ENCODE measurements at places on chromosomes 5 and 9.

DNA sequence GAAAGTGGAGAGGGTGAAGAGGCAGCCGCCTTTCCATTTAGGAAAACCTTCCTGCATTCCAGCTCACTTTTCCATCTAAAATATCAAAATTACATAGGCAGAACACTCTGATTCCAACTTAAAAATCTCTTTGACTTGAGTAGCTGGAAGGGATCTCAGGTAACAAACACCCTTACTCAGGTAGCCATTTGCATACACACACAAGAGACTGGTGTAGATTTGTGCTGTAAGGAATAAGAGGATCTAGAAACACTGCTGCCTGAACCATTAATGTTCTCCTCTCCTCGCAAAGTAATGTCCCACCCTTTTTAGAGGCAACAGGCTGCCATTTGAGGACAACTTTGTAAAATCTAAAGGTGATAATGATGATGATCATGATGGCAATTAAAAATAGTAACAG, 53.5 kb downstream of the BNC2 start:
- no peak for DNase-seq

GRCh38 chr9:130089141-130089540, 35.4 kb downstream of the GPR107 start:
- no peak for DNase-seq

DNA sequence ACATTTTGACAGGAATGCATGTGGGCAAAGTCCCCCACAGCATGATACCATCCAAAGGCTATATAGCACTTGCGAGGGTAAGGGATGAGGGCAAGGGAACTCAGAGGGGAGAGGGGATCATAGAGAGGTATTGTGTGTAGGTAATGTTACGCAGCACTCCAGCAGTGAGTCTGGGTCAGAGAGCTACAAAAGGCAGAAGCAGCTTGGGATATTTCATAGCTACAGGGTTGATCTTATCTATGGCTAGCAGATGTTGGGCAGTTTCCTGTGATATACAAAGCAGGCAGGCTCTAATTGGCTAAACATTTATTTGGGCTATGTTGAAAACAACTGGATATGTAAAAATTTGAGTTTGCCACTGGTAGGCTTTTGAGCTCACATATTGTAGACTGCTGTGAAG, 17.8 kb upstream of the SLCO4C1 start:
- no peak for DNase-seq

DNA sequence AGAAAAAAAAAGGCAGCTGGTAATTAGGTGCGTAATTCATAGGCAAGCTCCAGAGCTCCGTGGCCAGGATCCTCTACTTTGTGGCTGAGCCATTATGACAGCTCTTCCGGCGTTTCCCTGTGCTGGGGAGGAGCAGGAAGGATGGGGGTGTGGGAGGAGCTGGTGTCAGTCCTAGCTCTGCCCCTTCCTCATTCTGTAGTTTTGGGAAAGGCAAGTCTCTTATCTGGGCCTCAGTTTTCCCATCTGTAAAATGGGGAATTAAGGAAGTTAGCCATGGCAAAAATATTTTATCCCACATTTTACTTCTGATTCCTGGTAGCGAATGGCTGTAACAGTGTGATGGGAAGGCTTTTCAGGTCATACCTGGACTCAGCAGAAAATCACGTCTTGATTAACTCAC, 81.1 kb downstream of the SEC61B start:
- no peak for DNase-seq

GRCh38 chr5:166926138-166926537, 1365.3 kb upstream of the WWC1 start:
- no peak for DNase-seq

GRCh38 chr5:150496098-150496497, 11.8 kb upstream of the NDST1 start:
- no peak for DNase-seq

DNA sequence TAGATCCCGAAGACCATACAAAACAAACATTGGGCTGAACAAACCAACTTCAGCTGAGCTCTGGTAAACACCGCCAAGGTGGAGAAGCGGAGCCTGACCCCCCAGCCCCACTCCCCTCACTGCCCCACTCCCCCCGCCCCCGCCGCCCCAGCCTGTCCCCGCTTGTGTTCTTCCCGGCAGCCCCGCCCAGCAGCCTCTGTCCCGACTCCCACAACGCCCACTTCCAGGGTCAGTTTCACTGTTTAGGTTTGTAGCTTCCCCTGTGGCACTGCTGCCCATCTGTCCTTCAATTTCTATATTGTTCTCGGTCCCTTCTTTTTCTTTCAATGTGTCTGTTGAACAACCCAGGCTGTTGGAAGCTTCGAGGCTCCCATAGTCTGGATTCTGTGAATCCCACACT, 112.0 kb upstream of the CACNA1B start:
- no peak for DNase-seq

DNA sequence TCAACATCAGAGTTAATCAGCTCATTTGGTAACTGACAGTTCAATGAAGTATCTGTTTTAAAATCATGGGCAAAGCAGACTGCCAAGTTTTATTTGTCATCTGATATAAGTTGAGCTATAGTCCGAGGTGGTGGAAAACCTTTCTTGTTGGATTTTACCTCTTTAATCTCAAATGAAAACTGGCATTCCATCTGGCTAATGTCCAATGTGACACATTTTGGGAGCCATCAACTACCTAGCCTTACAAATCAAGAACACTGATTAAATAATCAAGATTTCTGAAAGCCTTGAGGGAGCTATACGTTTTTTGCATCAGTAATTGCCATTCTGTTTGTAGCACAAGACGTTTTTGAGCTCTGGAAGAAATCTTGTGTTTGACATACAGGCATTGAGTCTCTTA, 1380.5 kb upstream of the WWC1 start:
- no peak for DNase-seq

GRCh38 chr5:591746-592145, 20.4 kb upstream of the CEP72 start:
- DNase-seq, result no peak

- peak; percentile 65 for DNase-seq
Measured at GRCh38 chr9:115121181-115121580, 3.2 kb upstream of the TNC start.

GRCh38 chr5:36928947-36929346, 52.4 kb downstream of the NIPBL start:
- peak; percentile 79 for DNase-seq

DNA sequence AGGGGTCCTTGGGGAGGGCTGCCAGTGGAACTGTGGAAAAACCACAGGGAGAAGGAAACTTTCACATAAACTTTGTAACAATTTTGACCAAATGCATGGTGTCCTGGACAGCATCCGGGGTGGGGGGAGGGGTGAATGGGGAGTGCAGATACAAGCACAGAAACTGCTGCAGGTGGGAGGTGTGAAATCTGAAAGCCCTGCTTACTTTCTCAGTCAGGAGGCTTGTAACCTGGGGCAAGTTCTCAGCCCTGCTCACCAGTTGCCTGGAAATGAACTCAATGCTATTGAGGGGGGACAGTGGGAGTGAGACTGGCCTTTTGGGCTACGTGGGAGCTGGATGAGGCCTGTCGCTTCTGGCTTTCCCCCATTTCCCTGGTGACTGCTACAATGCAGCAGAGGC, 694.5 kb upstream of the ZNF608 start:
- no peak for DNase-seq

GRCh38 chr5:170636801-170637477, 133.1 kb downstream of the KCNIP1 start:
- no peak for DNase-seq

- no peak for DNase-seq
Measured at GRCh38 chr9:138046641-138047301, 169.2 kb downstream of the CACNA1B start.

- DNase-seq, result no peak
Measured at GRCh38 chr5:58191443-58191842, 268.4 kb downstream of the PLK2 start.

DNA sequence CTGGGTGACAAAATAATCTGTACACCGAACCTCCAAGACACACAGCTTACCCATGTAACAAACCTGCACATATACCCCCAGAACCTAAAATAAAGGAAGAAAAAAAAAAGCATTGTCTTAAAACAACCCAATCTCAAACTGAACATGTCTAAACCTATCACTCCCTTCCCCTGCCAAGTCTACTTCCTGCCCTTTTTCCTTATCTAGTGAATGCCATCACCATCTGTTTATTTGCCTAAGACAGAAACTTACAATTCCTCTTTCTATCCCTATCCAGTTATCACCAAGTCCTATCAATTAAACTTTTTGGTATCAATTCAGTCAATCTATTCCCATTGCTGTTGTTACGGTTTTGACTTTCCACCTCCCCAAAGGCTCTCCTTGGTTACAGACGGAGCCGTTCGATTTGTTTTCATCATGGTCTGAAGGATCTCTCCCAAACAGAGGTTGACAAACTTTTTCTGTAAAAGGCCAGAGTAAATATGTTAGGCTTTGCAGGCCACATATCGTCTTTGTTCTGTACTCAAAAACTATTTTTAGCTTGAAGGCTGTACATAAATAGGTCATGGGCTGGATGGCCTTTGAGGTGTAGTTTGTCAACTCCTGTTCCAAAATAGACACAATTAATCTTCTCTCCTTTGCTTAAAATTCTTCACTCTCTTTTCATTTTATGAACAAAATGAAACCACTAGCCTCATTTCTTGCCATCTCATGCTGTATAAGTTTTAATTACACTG, 12.1 kb downstream of the NOL8 start:
- peak; percentile 39 for DNase-seq

DNA sequence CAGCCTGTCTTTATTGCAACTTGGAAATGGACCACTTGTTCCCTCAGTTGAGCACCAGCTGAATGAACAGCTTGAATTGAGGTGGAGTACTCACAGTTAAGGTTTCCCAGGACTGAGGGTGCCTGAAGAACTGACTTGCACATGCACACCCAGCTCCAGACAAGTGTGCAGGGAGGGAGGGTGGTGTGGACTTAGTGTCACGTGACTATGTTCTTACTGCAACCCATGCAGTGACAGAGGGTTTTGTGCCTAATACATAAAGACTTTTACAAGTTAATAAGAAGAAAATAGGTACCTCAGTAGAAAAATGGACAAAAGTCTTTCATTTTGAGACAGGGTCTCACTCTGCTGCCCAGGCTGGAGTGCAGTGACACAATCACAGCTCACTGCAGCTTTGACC, 18.0 kb downstream of the BARX1 start:
- DNase-seq, result no peak

DNA sequence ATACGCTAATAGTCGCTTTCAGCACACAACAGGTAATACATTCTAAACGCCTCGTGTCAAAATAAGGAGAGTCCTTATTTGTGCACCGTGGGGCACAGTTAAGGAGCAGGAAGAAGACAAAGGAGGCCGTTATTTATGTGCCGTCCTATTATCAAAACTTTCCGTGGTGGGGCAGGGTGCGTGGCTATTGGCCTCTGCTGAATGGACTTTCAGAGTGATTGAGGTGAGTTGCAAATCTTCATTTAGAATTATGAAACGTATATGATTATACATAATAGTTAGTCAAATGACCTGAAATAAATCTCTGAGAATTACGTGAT, 833 bp downstream of the C5orf24 start:
- peak; percentile 30 for DNase-seq

DNA sequence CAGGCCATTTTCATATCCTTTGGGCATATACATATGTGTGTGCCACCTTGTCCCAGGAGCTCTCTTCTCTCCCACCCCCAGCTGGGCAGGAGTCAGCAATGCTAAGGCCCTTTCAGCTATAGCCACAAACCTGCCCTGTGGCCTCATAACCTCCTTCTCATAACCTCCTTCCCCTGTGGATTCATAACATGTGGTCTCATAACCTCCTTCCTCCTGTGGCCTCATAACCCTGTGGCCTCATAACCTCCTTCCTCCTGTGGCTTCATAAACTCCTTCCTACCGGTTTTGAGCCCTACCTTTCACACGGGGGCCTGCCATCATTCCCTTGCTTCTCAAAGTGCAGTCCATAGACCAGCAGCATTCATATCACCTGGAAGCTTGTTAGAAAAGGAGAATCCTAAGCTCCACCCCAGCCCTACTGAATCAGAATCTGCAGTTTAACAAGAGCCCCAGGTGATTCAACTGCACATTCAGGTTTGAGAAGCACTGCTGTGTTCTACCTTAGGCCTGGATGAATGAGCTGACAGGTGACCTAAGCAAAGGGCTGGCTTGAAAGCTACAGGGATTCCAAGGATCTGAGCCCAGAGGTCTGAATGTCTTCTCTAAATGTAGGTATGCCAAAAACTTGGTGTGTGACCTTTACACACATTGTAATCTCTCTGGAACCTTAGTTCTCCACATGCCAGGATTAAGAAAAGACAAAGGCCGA, 41.9 kb upstream of the PLPP6 start:
- DNase-seq, result no peak

DNA sequence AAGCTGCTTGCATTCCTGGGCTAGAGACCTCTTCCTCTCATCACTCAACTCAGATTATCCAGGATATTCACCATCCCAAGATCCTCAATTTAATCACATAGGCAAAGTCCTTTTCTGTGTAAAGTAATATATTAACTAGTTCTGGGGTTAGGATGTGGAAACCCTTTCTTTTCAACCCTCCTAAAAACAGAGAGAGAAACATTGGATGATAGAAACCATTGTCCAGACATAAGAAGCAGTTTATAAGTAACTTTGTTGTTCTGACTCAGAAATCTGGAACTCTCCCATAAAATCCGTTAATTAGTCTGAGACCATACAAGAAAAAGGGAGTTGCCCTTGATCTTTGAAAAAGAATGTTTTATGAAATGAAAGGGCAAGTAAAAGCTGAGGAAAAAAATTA, 817.1 kb upstream of the CDH9 start:
- peak; percentile 8 for DNase-seq

DNA sequence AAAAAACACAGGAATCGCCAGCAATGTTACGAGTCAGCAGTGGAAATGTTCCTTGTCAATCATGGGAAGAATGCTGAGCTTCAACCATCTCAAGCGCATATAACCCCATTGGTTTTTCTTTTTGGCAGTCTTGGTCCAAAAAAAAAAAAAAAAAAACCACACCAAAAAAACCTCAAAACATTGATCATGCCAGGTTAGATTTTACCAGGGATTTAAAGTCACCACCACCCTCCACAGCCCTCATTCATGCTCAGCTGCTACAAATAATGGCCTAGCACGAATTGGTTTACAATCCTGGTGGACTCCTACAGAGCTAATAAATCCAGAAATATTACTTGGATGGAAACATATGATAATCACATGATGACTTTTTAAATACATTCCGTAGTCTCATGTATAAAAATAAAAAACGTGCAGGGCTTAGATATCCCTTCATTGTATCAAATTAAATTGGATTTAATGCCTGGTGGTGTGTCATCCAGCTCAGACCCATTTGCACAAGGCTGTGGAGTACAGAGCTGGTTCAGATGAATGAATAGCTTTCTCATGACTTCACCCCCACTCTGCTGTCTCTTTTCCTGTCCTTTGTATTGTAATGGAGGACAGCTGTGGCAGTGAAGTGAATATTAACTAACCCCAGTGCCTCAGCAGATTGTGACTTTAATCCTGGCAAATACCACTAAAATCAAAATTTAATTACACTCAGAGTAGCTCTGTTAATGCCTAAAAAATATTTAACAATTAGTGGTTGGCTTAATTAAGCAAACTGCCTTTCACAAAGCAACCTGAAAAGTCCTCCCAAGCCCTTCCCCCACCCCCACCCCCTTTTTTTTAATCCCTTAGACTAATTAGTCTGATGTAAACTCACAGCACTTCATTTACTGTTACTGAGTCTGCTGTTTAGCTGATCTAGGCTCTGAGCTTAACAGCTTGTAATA, 626.5 kb upstream of the ZNF608 start:
- peak; percentile 63 for DNase-seq

GRCh38 chr9:31040564-31040963, 1343.9 kb upstream of the ACO1 start:
- DNase-seq, result no peak

All from iris pigment epithelial cell (primary cell).